Activated CD4-positive, alpha-beta T cell treated with anti-CD3 and anti-CD28 coated beads, Interleukin-2, amount 10 ng/mL, durations not matched to agents 7 days and 5 days (primary cell): ENCODE measurements at places on chromosomes 3 and 15. TPM values are rescaled to one million over a fixed set of nuclear protein-coding genes. Genes with fewer than 3 reads are reported as not detected.

The PPP1R14D gene
- not detected for total RNA-seq

The KNG1 gene
- not detected for total RNA-seq

- H3K4me3 ChIP-seq, result no peak overlapping the region
- peaks cover 21% of the 10 kb centered on the region for H3K27me3 ChIP-seq
- peaks cover under 1% of the 10 kb centered on the region for H3K4me1 ChIP-seq
- no peak for DNase-seq
Measured at GRCh38 chr3:128458746-128459460, 7.8 kb downstream of the DNAJB8 start.

GRCh38 chr3:152941859-152942258 is 106.9 kb downstream of the P2RY1 start:
- no peak overlapping the region for H3K4me3 ChIP-seq
- no peaks in the 10 kb centered on the region for H3K36me3 ChIP-seq
- no peaks in the 10 kb centered on the region for H3K4me1 ChIP-seq
- DNase-seq, result no peak
- peaks cover 5% of the 10 kb centered on the region for H3K27me3 ChIP-seq

- no peak overlapping the region for H3K4me3 ChIP-seq
- no peak for DNase-seq
- H3K4me1 ChIP-seq, result peaks cover 4% of the 10 kb centered on the region
- H3K27me3 ChIP-seq, result no peaks in the 10 kb centered on the region
- no peaks in the 10 kb centered on the region for H3K36me3 ChIP-seq
Measured at GRCh38 chr15:81950841-81951414, 94.9 kb downstream of the MEX3B start.

The CMTM8 gene
- 6.5 TPM for total RNA-seq

The CHRFAM7A gene
- not detected for total RNA-seq

GRCh38 chr15:60994963-60995475 is 234.1 kb downstream of the RORA start:
- H3K4me3 ChIP-seq, result no peak overlapping the region
- no peaks in the 10 kb centered on the region for H3K36me3 ChIP-seq
- no peaks in the 10 kb centered on the region for H3K4me1 ChIP-seq
- no peaks in the 10 kb centered on the region for H3K27me3 ChIP-seq
- DNase-seq, result no peak

DNA sequence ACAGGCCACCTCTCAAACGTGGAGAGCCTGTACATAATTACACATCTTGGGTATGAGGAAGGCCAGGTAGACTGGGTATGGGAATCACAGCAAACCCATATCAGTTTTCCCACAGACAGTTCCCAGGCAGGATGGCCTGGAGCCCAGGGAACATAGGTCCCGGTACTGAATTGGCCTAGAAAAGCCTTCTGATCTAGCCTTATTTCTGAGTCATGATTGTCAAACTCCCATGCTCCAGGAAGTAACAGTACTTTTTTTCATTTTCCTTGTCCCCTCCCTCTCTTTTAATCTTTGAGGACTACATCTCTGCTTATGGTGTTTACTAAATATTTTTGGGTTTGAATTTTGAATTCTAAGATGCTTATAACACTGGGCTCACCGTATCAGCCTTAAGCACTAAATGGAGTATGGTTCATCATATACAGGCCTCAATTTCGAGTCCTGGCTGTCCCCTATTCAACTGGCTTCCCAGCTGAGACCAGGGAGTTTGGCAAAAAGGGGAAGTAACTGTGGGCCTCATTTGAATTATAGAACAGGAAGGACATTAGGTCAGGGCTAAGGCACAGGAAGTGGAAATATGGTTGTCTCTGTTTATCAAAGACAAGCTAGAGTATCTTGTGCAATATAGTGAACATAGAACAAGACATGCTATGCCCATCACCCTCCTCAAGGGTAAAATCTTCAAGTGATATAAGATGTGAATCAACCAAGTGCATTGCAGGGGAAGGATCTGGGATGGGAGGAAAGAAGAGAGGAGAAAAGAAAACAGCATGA is 494.6 kb downstream of the NTRK3 start:
- peaks cover 7% of the 10 kb centered on the region for H3K4me1 ChIP-seq
- no peak for DNase-seq
- no peak overlapping the region for H3K4me3 ChIP-seq
- peak overlapping the region; percentile 65 for H3K27ac ChIP-seq
- H3K36me3 ChIP-seq, result no peaks in the 10 kb centered on the region

DNA sequence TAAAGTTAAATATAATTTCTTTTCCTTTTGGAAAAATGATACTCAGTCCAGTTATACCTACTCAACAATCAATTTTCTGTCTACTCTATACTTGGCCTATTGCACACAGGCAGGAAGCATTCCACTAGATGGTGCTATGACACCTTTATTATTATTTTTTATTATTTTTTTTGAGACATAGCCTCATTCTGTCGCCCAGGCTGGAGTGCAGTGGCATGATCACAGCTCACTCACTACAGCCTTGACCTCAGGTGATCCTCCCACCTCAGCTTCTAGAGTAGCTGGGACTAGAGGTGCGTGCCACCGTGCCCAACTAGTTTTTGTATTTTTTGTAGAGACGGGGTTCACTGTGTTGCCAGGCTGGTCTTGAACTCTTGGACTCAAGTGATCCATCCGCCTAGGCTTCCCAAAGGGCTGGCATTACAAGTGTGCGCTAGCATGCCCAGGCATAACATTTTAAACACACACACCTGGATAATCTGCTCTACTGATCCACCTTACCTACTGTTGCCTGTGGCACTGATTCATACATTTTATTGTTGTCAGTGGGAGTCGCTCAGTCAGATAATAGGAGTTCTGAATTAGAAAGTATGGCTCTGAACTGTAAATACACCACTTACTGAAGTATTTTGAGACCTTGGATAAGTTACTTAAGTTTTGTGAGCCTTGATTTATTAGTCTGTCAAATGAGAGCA is 56.2 kb downstream of the EIF3J start:
- H3K4me1 ChIP-seq, result peaks cover 32% of the 10 kb centered on the region
- H3K27me3 ChIP-seq, result no peaks in the 10 kb centered on the region
- H3K27ac ChIP-seq, result peak overlapping the region; percentile 72
- H3K36me3 ChIP-seq, result peaks cover 44% of the 10 kb centered on the region
- no peak overlapping the region for H3K4me3 ChIP-seq

- DNase-seq, result no peak
- no peaks in the 10 kb centered on the region for H3K36me3 ChIP-seq
- H3K4me1 ChIP-seq, result no peaks in the 10 kb centered on the region
- no peak overlapping the region for H3K4me3 ChIP-seq
- H3K27ac ChIP-seq, result no peak overlapping the region
Measured at GRCh38 chr3:190217081-190217480, 96.4 kb upstream of the P3H2 start.

DNA sequence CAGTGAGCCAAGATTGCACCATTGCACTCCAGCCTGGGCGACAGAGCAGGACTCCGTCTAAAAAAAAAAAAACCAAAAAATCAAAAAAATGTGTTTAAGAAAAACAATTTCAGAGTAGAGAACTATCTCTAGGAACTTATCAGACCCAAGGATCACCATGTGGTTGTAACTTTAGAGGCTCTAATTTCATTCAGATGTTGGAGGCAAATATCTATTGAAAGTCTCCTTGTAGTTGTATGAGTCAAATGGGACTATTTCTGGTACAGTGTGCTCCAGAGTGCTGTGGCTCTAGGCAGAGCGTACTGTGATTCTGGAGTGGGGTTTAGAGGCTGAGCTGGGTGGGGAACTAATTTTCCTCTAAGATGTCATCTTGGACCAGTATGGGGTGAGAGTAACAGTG is 398.7 kb downstream of the SHQ1 start:
- H3K27ac ChIP-seq, result no peak overlapping the region
- H3K36me3 ChIP-seq, result peaks cover 14% of the 10 kb centered on the region
- H3K27me3 ChIP-seq, result peaks cover 13% of the 10 kb centered on the region
- peaks cover 18% of the 10 kb centered on the region for H3K4me1 ChIP-seq

- peaks cover 44% of the 10 kb centered on the region for H3K4me1 ChIP-seq
- H3K27ac ChIP-seq, result no peak overlapping the region
- DNase-seq, result no peak
Measured at GRCh38 chr15:63800739-63801138, 33.0 kb downstream of the HERC1 start.

The TRH gene
- not detected for total RNA-seq

- no peak overlapping the region for H3K4me3 ChIP-seq
- DNase-seq, result no peak
Measured at GRCh38 chr15:79071901-79072300, 18.7 kb downstream of the RASGRF1 start.

The WDR53 gene
- 19.5 TPM for total RNA-seq

GRCh38 chr15:90338532-90338931 is 13.6 kb upstream of the ZNF774 start:
- H3K27me3 ChIP-seq, result no peaks in the 10 kb centered on the region
- no peak overlapping the region for H3K27ac ChIP-seq
- H3K4me3 ChIP-seq, result no peak overlapping the region
- no peak for DNase-seq
- H3K4me1 ChIP-seq, result peaks cover 18% of the 10 kb centered on the region
- no peaks in the 10 kb centered on the region for H3K36me3 ChIP-seq

DNA sequence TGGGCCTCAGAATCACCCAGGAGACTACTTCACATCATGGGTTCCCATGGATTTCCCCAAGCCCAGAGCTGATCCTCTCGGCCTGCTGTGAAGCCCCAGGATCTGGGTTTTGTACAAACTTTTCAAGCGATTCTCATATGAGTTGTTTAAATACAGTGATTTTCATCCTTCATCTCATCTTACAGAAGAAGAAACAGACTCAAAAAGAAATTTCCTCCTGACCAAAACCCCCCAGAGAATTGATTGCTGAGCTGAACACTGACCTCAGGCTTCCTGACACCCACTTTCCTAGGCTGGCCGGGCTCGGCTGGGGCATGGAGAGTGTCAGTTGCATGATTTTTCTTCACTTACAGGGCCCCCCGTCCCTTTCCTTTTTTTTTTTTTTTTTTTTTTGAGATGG is 60.3 kb downstream of the BDH1 start:
- H3K4me1 ChIP-seq, result no peaks in the 10 kb centered on the region
- H3K27ac ChIP-seq, result no peak overlapping the region
- no peak for DNase-seq
- H3K27me3 ChIP-seq, result peaks cover 2% of the 10 kb centered on the region
- no peaks in the 10 kb centered on the region for H3K36me3 ChIP-seq
- H3K4me3 ChIP-seq, result no peak overlapping the region

The PLD1 gene
- total RNA-seq, result 0.94 TPM

DNA sequence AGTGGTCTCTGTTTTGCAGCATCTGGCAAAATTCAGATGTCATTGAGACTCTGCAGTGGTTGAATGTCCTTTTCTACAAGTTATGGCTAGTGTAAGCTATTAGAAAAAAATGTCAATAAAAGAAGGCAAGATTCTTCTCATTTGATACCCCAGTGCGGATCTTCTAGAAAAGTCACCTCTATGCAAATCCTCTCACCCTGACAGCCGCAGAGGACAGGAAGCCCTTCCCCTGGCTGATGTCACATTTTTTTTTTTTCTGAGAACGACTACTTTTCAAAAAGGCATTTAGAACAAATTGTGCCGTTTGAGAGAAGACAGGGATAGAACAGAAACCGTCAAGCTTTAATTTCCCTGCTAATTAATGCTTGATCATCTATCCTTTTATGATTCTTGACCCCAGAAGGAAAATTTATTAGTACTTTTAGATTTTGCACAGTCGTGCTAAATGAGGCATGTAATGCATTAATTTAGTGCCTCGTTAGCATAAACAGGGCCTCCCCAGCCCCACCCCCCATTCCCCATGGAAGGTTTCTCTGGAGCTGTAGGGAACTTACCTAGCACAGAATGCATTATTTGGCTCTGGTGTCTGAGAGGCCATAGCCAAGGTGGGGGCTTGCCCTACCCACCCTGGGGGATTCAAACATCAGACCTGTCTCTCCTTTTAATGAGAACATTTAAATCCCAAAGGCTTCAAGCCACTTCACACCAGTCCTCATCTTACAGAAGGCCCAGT is 183.8 kb downstream of the OPA1 start:
- H3K36me3 ChIP-seq, result no peaks in the 10 kb centered on the region
- H3K27ac ChIP-seq, result peak overlapping the region; percentile 65
- peaks cover 26% of the 10 kb centered on the region for H3K27me3 ChIP-seq

The ZXDC gene
- 28.2 TPM for total RNA-seq
